ENCODE measurements at places on chromosomes 16 and 17.

DNA sequence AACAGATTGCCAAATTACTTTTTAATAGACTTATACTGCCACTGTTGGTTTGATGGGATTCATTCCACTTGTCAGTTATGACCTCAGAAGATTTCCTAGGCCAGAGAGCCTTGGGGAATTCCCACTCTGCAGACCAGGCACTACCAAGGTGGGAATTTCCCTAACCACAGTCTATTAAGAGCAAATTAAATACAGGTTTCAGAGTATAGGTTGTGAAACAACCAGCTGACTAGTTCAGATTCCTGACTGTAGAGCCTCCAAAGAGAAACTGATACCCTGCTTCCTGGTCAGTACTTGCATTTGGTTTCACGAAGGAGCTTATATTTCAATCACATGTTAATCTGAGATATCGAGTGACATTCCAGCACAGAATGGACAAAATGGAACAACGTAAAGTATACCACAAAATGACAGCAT is 186.5 kb downstream of the STX8 start:
- DNase-seq, result peak; percentile 55

DNA sequence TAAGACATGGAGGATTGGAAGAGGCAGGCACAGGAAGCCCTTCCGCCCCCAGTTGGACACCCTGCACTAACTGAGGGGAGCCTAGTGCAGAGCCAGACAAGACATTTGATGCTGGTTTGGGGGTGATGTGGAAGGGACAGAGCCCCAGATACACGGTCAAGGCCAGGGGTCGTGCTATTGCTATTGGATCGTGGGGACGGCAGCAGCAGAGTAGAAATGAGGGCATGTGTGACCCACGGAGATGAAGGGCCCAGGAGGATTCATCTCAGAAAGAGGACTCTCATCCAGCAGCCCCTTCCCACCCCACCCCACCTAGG is 2.0 kb upstream of the VAMP2 start:
- no peak for DNase-seq

DNA sequence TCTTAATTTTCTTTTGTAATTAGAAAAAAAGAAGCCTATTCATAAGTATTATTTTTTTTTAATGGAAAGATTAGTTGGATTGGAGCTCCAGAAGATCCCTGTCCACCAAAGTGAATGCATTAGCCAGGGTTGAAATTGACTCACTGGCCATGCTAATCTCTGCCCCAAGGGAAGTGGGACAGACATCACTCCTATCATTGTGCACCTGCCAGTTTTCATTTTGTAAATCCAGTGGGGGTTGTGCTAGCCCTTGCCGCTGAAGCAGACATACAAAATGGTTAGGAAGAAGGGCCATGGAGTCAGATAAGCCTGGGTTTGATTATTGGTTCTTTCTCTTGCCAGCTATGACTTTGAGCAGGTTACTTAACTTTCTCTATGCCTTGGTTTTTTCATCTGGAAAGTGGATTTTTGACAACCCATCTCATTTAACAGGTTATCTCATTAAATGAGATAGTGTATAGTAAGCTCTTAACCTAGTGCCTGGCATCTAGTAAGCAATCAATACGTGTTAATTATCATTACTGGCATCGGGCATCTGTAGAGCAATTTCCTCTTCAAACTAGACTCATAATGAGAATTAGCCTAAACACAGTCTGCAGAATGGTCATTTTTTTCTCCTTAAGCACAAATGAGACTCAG is 216.9 kb downstream of the IRX3 start:
- DNase-seq, result no peak

- no peak for DNase-seq
Measured at GRCh38 chr17:9342225-9342624, 233.4 kb downstream of the STX8 start.

DNA sequence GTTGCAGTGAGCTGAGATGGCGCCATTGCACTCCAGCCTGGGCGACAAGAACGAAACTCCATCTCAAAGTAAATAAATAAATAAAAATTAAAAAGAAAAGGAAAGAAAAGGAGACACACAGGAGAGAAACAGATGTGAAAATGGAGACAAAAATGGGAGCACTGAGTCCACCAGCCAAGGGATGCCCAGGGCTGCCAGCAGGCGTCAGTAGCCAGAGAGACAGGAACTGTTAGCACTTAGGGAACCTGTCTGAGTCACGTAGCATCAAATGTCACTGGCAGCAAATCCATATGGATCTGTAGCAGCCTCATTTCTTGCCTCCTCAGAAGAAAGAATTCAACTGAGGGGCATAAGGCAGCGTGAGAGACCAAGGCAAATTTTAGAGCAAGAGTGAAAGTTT is 79.7 kb downstream of the CYLD start:
- DNase-seq, result no peak

DNA sequence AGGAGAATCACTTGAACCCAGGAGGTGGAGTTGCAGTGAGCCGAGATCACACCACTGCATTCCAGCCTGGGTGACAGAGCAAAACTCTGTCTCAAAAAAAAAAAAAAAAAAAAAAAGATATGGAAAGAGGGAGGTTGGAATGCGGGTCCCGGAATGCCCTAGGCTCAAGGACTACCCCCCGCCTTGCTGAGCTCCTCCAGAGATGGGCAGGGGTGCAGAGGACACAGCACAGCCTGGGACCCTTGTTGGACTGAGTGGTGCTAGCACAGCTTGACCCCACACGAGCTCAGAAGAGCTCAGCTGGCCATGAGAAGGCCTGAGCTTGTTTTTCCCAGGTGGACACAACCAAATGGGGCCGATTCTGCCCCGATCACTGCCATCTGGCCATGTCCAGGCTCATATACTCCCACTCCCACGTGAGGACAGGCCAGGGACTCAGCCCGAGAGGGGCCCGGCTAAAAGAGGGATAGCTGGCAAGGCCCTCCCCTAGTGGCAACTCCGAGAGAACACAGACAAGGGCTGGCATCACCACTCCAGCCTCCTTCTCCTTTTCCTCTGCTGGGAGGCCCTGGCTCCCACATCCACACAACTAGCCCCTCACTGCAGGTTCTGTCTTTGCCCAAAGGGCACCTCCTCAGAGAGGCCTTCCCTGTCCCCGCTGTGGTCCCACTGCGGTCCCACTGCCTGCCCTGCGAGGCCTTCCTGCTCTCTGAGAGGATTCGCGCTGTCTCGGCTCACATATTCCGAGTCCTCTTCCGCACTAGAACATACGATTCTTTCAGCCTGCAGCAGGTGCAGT is 11.0 kb downstream of the SGCA start:
- DNase-seq, result no peak

- DNase-seq, result no peak
Measured at GRCh38 chr17:39077252-39077651, 74.2 kb downstream of the PLXDC1 start.

GRCh38 chr17:6894206-6894528 is 62.6 kb upstream of the TEKT1 start:
- no peak for DNase-seq

DNA sequence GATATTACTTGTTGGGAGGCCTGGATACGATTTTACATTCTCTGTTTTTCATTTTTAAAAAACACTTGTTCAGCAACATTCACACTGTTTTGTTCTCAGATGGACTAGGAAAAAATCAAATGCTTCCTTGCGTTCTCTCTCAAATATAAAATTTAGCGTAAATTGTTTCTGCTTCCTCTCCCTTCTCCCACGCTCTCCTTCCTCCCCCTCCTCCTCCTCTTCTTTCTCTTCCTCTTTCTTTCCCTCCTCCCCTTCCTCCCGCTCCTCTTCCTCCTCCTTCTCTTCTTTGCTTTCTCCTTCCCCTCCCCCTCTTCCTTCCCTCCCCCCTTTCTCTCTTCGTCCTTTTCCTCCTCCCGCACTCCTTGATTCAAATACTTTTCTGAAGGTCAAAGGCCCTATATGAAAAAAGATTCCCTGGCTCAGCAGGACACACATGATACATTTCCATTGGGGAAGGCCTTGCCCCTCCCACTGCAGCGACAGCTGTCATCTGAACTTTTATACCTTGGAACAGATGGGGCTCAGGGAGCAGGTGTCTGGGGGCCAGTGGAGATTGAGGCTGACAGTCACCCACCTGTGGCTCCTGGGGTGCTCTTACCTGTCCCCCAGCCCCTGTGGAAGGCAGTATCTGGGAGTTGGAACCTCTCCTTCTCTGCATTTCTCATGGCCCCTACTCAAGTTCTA is 99.4 kb upstream of the SDK2 start:
- no peak for DNase-seq

DNA sequence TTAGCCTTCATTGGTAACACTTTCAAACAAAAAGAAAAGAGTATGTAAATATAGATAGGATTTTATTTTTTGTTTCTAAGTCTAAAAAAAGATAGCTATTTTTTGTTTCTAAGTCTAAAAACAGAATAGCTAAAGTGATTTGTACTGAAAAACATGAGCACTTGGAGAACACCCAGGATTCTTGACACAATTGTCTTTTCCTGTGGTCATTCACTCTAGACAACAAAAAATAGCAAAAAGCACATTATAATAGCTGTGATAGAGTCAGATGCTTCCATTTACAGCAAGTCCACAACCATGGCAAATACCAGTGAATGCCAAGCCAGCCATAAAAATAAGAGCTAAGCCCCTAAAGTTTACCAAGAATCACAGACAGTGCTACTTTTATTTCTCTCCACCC is 36.7 kb downstream of the SKAP1 start:
- no peak for DNase-seq

DNA sequence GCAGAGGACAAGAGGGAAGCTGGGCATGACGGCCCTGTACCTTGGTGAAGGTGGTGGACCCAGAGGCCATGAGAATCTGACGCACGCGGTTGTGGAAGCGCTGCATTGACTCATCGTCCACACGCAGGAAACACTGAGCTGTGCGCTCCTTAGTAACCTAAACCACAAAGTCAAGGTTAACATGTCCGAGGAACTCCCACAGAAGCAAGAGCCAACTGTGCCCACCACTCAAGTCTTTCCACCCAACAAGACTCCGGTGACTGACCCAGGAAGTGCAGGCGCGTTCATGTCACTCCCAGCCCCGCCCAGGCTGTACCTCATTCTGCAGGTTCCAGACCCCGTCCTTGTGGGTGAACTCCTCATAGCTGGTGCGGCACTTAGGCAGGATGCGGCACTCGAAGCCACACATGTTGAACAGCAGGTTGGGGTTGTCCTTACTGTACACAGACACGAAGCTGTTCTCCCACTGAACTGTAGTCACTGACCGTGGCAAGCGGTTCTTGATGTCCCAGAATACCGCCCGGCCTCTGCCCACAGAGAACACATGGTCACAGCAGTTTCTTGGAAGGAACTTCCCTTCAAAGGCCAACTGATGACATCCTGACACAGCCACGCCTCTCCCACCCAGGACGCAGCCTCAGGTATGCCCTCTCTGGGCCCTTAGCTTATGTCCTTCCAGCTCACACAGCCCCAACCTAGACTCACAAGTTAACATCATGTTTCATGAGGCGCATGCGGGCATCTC is 11.5 kb downstream of the PRPF8 start:
- no peak for DNase-seq

DNA sequence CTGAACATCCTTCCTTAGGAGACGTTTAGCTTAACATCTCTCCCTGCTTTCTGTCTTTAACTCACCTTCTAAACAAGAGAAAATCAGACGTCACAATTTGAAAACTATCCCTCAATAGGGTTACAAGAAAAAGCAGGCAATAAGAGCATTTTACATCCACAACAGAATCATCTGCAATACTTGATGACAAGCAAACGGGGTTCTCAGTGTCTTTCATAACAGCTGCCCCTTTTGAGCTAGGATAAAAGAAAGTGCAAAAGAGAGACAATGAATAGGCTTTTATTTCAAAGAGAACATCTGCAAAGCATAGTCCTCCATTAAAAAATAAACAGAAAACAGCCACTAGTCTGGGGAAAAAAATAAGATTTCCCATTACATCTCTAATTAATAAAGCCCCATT is 13.2 kb downstream of the XYLT1 start:
- DNase-seq, result no peak

Measured in RWPE1 (cell line).